ENCODE measurements at places on chromosomes 1 and 21. TPM values are rescaled to one million over a fixed set of nuclear protein-coding genes. Genes with fewer than 3 reads are reported as not detected.
A peak's percentile ranks its signal among the peaks of the same experiment; 100 is the strongest.

- no peak for DNase-seq
Observed at GRCh38 chr21:42627527-42628289, 25.7 kb upstream of the PDE9A start.

GRCh38 chr1:32695098-32695904, 7.3 kb downstream of the SYNC start:
- DNase-seq: peak; percentile 70

NKAIN1 gene
- 0.43 TPM for total RNA-seq

GRCh38 chr1:47658161-47658920, 220.5 kb downstream of the FOXD2 start:
- DNase-seq: no peak

All from MG63 (cell line).